ENCODE measurements at places on chromosomes 16 and 17. TPM values are rescaled to one million over a fixed set of nuclear protein-coding genes. Genes with fewer than 3 reads are reported as not detected.

TXNL4B gene
- 7.5 TPM for total RNA-seq

DNA sequence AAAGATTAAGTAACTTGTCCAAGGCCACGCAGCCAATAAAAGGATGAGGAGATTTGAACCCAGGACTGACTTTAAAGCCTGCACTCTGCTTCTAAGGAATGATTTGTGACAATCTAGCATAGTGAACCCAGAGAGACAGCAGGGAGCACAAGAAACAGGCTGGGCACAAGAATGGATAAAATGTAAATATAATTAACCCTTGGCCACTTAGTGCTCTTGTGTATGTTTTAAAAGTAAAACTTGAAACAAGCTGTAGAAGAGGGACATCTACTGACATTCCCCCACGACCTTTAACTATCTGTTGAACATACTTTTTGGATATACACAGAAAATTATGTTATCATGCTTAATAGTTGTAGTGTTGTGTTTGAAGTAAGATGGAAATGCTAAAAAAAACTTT, 141.9 kb upstream of the PMFBP1 start:
- no peak for DNase-seq

ZDHHC1 gene
- total RNA-seq = 10.7 TPM

DNA sequence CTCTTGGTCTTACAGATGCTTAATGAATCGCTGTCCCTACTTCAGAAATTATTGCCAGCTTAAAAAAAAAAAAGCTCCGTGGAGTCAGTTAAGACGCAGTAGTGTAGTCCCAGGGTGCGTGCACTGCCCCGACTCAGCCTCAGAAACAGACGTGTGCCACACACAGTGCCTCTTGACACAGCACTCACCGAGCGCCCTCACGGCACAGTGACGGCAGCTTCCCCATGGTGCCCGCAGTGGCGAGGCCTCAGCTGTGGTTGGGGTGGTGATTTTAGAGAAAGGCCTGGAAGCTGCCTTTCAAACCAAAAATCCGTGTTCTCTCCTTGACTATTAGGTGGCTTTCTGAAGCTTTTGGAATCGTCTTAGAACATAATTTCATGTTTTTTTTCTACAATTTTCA, 13.9 kb downstream of the TCF25 start:
- no peak for DNase-seq

GRCh38 chr17:17054636-17055035, 12.4 kb downstream of the MPRIP start:
- DNase-seq = no peak

DNA sequence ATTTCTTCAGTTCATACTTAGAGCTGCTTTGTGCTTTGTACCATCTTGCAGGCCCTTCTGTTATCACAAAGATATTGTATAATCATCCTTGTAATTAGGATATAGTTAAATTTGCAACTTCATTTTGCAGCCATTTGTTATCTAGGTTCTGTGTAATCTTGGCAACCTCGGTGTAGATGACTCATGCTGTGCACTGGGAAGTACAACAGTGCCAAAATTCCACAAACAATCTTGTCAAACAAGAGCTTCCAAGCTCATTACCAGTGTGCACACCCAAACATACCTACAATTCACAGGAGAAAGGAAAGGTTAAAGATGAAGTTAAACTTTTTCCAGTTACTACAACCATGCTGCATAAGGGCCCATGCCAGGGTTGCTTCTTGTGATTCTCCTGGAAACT, 1231.8 kb downstream of the CDH11 start:
- no peak for DNase-seq

- no peak for DNase-seq
Observed at GRCh38 chr17:9839433-9839832, 13.7 kb downstream of the GLP2R start.

DNA sequence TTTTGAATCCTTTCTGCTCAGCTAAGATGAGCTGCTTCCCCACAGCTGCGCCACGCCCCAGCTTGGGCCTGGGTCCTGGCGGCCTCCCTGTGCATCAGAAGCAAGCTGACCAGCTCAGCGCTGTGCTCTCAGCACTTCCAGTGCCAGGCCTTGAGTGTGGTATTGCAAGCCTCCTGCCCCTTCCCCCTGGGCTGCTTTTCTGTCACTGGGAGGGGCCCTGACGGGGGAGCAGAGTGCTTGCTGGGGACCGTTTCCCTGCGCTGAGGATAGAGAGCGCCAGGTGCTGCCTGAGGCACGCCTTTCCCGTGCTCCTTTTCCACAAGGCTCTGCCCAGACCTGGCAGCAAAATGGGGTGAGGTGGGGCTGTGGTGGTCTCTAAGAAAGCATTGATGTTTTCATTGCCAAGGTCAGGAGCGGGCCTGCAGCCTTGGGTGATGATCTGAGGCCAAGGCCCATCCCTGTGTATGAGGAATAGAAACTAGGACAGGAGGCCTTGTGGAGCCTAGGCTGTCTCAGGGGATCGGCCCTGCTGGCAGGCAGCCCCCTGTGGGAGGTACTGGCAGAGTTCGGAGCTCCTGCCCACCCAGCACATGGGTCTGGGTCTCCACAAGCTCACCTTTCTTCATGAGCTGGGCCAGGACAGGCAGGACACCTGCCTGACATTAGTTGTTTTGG, 29.7 kb downstream of the POLR3E start:
- DNase-seq = no peak

- DNase-seq = no peak
Observed at GRCh38 chr17:16287563-16288027, 65.7 kb downstream of the CENPV start.

HASPIN gene
- not detected for total RNA-seq

CRYBA1 gene
- total RNA-seq = not detected

- no peak for DNase-seq
Observed at GRCh38 chr17:44872131-44872768, 24.6 kb downstream of the HIGD1B start.

DNA sequence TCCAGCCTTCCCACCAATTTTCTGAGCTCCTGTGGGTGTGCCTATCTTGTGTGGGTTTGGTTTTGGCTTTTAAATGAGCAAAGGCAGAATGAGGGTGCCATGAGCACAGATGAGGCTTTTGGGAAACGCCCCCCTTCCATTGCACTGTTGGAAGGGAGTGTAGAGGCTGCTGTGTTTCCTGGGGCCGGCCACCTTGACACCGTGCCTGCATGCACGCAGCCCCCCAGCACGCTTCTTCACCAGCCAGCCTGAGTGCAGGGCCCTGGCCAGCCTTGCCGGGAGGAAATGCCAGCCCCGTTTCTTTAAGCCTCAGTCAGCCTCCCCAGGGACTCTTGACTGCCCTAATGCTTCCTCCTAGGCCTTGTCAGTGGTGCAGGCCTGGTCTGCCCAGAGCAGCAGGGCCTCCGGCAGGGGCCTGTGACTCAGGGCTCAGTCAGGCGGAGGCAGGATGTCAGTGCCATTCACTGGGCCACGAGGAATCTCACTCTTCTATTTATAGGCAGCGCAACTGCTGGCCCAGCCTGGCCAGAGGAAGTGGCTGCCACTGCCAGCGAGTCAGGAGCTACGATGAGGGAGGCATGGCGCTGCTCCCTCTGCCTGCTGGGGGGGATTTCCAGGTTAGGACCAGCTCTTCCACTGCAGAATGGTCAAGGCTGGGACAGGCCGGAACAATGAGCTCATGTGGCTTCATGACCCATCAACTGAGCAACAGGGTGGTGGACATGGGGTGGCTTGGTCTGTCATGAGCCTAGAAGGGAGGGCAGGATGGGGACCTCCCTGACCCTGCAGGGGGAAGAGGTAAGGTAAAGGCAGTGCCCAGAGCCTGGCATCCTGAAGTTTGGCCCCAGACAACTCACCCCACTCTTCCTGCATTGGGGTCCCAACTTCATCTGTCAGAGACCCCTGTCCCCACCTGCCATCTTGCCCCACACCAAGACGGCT, 205.2 kb downstream of the RAB11FIP4 start:
- DNase-seq = peak; percentile 94

DNA sequence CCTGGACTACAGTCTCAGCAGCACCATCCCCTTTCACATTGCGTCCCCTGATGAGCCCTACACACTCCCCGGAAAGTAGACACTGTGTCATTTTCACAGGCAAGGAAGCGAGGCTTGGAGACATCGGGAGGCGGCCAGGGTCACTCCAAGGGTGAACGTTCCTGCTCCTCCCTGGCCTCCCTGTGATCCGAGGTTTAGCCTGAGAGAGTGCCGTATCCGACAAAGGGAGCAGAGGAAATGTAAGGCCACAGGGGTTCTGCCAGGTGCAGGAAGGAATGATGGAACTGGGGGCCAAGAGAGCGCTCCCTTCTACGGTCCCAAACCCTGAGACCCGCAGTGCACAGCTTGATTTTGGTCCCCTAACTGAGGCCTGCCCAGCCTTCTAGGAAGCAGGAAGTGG, 8.0 kb upstream of the PIK3R6 start:
- DNase-seq = no peak

GRCh38 chr16:68710211-68710610, 26.9 kb upstream of the CDH1 start:
- no peak for DNase-seq

TUBB3 gene
- 16.1 TPM for total RNA-seq

KRTAP4-9 gene
- not detected for total RNA-seq

CLTC gene
- 250 TPM for total RNA-seq

GRCh38 chr16:14511800-14512135, 118.3 kb downstream of the PARN start:
- no peak for DNase-seq

- no peak for DNase-seq
Observed at GRCh38 chr16:2246301-2246885, 5.0 kb downstream of the ECI1 start.

- no peak for DNase-seq
Observed at GRCh38 chr17:68835071-68835470, 120.1 kb downstream of the ABCA8 start.
